Stimulated activated CD4-positive, alpha-beta T cell treated with anti-CD3 and anti-CD28 coated beads, TNF-alpha, amount 100 ng/mL, for 4 hours (primary cell): ENCODE measurements at places on chromosomes 6 and 20.

DNA sequence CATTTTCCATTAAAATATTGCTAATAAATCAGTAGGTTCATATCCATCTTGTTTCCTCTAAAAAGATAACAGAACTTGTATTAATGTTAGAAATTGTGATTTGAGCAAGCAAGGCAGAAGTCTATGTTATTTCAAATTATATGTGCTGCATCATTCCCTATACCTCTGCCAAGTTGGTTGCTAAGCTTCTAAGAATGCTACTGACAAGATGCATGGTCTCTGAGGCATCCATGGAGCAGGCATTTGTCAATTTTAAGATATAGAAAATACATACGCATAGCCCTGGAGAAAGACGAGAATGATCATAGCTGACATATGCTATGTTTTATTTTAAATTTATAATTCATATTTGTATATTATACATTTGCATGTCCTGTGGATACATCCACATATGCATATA lies 168.3 kb upstream of the THEMIS start:
- DNase-seq = no peak

DNA sequence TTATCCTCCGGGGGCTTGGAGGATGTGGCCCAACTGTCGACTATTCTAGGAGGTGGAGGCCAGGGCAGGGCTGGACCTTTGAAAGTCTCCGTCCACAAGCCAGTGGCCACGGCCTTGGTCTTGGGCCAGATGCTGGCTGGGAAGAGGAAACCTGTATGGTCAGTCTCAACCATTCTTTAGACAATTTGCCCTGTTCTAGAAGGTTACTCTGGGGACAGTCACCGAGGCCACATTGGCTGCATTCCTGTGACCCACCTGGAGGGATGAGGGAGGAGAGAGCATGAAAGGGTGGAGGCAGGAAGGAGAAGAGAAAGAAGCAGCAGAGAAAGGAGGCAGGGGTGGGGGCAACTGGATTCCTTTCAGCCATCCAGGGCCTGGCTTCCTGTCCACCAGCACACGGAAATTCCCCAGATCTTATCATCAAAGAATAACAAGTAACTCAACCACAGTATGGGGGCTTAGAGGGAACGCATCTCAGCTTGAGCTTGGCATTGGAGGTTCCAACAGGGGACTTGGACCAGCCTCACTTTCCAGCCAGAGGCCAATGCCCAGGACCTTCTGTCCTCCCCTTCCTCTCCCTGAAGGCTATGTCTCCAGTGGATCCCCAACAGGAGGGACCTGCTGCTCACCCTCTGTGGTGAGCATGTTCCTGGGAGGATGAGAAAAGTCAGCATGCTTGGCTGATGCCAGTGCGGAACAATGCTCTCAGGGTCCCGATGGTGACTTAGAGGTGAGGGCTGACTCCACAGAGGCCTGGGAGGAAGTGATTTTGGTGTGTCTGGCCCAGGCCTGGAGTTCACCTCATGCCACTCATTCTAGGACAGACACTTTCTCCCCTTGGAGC lies 30.4 kb downstream of the TGM2 start:
- no peak for DNase-seq

GRCh38 chr6:161152907-161153662 lies 120.8 kb downstream of the AGPAT4 start:
- DNase-seq = no peak

- no peak for DNase-seq
These were observed 48.2 kb downstream of the RBM38 start for GRCh38 chr20:57439432-57439831.

DNA sequence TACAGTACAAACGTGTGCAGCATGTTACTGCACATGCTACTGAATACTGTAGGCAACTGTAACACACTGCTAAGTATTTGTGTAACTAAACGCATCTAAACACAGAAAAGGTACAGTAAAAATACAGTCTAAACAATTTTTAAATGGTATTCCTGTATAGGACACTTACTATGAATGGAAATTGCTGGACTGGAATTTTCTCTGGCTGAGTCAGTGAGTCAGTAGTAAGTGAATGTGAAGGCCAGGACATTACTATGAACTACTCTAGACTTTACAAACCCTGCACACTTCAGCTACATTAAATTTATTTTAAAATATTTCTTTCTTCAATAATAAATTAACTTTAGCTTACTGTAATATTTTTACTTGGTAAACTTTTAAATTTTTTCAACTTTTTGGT lies 225.0 kb upstream of the TENT5A start:
- DNase-seq = no peak

DNA sequence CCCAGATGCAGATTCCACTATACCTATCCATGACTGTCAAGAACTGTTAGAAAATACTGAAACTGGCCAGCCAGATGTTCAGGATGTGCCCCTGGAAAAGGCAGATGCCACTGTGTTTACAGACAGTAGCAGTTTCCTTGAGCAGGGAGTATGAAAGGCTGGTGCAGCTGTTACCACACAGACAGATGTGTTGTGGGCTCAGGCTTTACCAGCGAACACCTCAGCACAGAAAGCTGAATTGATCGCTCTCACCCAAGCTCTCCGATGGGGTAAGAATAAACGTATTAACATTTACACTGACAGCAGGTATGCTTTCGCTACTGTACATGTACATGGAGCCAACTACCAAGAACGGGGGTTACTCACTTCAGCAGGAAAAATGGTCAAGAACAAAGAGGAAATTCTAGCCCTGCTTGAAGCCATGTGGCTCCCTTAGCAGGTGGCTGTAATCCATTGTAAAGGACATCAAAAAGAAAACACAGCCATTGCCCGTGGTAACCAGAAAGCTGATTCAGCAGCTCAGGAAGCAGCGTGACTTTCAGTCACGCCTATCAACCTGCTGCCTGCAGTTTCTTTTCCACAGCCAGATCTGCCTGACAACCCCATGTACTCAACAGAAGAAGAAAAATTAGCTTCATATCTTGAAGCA lies 459.7 kb upstream of the HTR1E start:
- no peak for DNase-seq

DNA sequence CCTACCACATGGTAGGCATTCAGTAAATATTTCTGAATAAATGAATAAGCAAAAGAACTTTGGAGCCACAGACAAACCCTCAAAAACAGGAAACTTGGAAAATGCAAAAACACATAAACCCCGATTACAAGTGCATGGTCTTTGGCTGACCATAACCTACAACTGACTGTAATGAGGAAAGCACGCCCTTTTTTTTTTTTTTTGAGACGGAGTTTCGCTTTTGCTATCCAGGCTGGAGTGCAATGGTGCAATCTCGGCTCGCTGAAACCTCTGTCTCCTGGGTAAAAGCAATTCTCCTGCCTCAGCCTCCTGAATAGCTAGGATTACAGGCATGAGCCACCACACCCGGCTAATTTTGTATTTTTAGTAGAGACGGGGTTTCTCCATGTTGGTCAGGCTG lies 11.9 kb upstream of the LATS1 start:
- no peak for DNase-seq

DNA sequence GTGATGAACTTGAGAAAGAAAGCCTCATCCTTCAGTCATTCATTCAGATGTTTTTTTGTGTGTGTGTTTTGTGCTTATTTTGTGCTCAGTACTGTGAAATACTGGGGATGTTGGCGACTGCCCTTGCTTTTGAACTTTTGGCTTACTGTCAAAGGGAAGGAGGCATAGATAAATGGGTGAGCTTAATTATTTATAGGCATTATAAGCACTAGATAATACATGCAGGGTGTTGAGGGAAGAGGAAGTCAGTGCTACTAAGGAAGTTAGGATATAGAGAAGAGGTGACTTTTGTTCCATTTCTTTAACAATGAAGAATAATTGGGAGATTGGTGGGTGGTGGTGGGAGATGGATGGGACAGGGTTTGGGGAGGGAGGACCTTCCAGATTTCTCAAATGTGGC lies 23.6 kb downstream of the XRN2 start:
- DNase-seq = no peak

- DNase-seq = no peak
These were observed at the start of gene PHACTR3 for GRCh38 chr20:59603781-59604541. TSS of gene PHACTR3 (plus strand) at chr20:59604540. CDS start at chr20:59605015, 475 bp downstream.

DNA sequence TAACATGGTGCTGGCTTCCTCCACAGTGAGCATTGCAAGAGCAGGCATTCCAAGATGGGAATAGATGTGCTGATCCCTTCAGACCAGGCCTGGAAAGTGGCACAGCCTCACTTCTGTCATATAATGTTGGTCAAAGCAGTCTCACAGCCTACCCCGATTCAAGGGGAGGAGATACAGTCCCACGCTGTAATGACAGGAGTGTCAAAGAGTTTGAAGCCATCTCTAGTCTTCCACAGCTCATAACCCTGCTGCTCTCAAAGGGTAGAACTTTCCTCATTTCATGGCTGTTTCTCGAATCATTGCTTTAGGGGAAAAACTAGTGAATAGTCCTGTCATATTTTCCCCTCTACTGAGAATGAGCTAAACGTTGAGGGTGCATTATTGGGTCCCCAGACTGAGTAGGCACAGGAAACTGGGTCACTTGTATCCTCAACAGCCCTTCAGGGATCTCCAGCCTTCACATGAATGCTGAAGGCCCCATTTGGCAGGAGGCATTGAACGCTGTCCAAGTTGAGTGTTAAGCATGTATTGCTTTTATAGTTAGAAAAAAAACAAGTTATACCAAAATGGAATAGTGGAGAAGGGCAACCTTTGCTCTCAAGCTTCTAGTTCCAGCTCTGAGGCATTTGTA lies 27.3 kb downstream of the DTD1 start:
- no peak for DNase-seq

DNA sequence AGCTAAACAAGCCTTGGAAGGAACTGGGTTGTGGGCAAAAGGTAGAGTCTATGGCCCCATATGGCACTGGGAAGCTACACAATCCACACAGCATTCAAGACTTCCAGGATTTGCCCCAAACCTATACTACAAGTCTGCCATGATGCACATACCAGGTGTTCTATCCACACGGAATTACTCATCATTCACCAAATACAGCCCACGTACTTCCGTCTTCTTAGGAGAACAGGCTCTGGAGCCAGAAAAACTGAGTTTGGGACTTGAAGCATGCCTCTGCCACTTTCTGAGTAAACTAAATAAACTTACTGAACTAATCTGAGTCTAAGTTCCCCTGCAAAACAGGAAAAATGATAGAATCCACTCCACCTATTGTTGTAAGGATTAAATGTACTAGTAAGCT lies 28.6 kb downstream of the RIMS4 start:
- DNase-seq = no peak

GRCh38 chr6:10411131-10411970 lies 3.5 kb downstream of the TFAP2A start:
- no peak for DNase-seq

- no peak for DNase-seq
These were observed 28.5 kb upstream of the EPHA7 start for GRCh38 chr6:93447874-93448273.

GRCh38 chr20:2485661-2486060 lies 15.1 kb upstream of the SNRPB start:
- no peak for DNase-seq

GRCh38 chr20:61254881-61255626 lies 3.0 kb downstream of the CDH4 start:
- DNase-seq = no peak

DNA sequence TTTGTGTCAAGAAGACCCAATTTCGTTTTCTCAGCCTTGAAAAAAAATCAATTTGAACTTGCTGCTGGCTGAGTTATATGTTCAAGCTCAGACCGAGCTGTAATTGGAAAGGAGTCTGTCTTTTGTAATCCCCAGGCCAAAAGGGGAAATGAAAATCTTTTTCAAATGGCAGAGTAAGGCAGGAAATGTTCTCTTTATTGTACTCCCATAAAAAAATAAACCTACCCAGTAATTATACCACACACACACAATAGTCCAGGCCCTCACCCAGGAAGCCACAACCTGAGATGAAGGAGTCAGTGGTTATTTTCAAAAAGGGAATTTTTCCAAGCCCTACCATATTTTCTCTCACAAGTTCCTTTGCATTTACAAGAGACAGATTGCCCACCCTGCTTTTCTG lies 45.3 kb downstream of the CLIC5 start:
- DNase-seq = no peak

DNA sequence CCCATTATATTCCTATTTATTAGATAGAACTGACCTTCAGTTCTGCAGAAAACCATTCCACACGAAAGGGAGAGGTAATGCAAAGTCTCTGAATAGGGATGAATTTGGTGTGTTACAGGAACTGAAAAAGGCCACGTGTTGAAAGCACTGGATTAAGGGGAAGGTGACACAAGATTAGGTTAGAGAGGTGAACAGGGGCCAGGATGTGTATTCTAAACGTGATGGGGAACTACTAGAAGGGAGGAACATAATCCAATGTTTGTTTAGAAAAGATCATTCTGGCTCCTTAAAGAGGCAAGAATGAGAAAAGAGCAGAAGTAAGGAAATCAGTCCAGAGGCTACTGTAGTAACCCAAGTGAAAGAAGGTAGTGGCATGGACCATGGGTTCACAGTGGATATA lies 6.3 kb upstream of the ZKSCAN8 start:
- no peak for DNase-seq

GRCh38 chr20:56574531-56575142 lies 41.6 kb downstream of the FAM209B start:
- DNase-seq = no peak

DNA sequence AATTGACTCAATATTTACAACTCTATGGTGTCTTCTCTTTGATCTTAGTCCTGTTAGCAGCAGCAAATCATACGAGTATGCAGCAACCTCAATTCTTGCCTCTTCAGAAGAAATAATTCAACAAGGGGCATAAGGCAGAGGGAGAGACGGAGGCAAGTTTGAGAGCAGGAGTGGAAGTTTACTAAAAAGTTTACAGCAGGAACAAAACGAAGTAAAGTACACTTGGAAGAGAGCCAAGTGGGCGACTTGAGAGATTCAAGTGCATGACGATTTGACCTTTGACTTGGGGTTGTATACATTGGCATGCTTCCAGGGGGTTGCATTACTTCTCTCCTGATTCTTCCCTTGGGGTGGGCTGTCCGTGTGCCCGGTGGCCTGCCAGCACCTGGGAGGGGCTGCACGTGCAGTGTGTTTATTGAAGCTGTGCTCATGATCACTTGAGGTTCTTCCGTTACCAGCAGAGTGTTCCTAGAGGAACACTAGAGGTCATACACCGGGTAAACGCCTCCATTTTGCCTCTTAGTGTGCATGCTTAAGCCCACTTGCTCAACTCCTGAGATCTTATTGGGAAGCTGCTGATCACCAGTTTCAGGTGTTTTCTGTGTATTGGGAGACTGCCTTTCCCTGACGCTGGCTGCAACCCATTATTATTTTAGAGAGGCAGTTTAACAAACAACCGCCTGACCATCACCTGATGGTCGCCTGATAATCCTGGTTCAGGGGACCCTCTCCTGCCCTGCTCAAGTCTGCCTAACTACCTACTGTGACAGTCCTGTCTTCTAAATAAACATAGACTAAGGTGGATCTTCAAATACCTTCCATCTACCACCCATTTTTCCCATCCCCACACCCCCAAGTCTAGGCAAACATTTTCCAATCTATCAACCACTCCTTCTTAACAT lies 172.4 kb upstream of the MYLIP start:
- DNase-seq = no peak

- DNase-seq = no peak
These were observed 42.8 kb downstream of the SLC35B3 start for GRCh38 chr6:8392569-8392968.

- no peak for DNase-seq
These were observed 19.4 kb upstream of the TFAP2A start for GRCh38 chr6:10434235-10434634.

- no peak for DNase-seq
These were observed 479.9 kb upstream of the BTBD3 start for GRCh38 chr20:11437611-11438380.
